ENCODE measurements at places on chromosomes 12 and 14.

GRCh38 chr14:68140076-68140741 lies 320.6 kb downstream of the RAD51B start:
- DNase-seq, result peak; percentile 100

GRCh38 chr14:90968025-90968424 lies 92.4 kb downstream of the RPS6KA5 start:
- no peak for DNase-seq

- DNase-seq, result no peak
Measured at GRCh38 chr12:127153996-127154395, 1113.0 kb upstream of the TMEM132C start.

GRCh38 chr12:7130701-7131501 lies 730 bp downstream of the CLSTN3 start:
- peak; percentile 40 for DNase-seq

DNA sequence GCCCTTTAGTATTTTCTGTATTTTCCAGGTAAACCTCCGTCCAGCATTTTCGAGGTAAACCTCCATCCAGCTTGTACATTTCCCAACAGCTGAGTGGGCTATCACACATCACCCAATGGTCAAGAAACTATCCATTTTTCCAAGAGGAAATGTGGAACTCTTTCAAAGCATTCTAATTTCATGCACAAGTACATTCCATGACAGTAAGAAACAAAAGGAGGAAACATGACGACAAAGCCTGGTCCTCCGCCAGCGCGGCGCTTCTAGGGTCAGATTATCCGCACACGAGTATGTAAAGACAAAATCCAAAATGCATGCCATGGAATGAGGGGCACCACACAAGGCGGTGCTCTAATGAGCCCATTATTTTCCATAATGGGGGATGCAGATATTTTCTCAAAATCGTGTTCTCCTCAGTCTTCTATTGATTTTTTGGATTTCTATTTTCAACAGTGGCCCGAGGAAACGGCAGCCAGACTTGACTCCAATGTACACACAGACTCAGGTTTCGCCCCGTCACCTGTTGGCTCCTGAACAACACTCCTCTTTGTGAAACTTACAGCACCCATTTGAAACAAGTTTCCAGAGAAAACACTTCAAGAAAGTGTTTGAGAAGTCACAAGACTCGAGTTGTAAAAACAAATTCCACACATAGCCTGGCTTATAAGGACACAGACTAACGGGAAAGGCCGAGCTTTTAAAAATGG lies 107.4 kb downstream of the PRICKLE1 start:
- peak; percentile 45 for DNase-seq

GRCh38 chr14:98685725-98686124 lies 586.3 kb downstream of the BCL11B start:
- DNase-seq, result no peak

- peak; percentile 98 for DNase-seq
Measured at GRCh38 chr14:75660630-75661498, at the start of the genes ERG28 and TTLL5. Gene ERG28 (minus strand): TSS chr14:75660876. CDS start chr14:75657502, 3,374 bp downstream. Gene TTLL5 (plus strand): TSS chr14:75661246. CDS start chr14:75663150, 1,904 bp downstream.

DNA sequence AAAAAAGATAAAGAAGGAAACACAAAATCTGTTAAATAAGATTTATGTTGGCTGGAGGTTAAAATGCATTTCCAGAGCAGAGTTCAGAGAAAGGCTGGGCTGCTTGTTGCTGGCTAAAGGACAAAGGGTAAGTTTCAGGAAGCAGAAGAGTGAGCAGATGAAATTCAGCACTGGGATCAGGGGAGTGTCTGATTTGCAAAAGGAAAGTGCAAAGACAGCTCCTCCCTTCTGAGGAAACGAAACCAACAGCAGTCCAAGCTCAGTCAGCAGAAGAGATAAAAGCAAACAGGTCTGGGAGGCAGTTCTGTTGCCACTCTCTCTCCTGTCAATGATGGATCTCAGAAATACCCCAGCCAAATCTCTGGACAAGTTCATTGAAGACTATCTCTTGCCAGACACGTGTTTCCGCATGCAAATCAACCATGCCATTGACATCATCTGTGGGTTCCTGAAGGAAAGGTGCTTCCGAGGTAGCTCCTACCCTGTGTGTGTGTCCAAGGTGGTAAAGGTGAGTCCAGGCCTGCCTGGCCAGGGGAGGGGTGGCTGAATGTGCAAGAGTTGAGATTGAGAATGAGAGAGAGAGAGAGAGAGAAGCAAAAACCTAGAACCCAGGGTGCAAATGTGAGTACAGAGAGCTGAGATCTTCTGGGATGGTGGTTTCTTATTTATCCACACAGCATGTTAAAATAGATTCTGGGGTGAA lies at the start of gene OAS1:
TSS of gene OAS1 (plus strand) at position 251 of the 703 bp plus-strand sequence. CDS start at position 329, 78 bp downstream.
- DNase-seq, result peak; percentile 50

DNA sequence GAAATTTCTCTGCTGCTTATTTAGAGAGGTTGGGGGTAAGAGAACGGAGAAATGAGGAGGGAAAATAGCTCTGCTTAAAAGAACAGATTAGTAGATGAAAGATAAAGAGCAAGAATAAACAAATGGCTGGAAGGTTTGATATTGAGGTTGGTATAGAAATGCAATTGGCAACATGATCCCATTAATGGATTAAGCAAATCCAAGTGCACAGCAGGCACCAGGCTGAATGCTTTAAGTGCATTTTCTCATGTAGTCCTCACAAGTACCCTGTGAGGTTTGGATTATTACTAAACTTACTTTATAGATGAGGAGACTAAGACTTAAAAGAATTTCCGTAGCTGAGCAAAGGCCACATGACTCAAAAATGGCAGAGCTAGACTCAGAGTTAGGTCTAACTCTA lies 76.9 kb upstream of the ATF1 start:
- no peak for DNase-seq

- DNase-seq, result no peak
Measured at GRCh38 chr12:127998988-127999387, 268.0 kb upstream of the TMEM132C start.

DNA sequence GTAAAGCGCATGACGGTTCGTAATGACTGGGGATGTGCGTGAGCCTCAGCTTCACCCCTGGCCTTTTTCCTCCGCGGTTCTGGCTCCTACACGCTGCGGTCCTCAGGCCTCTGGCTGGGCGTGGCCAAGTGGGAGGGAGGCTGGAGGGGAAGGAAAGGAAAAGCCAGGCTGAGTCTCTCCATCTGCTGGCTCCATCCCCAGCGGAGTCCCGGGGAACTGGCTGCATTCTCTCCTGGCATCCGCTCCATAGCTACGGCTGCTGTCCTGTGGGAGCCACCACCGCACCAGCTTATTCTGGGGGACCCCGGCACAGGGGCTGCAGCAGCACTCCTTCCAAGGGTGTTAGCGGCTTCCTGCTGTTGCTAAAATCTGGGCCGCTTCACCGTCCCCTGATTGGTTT lies 68.2 kb upstream of the SLC24A4 start:
- peak; percentile 7 for DNase-seq

GRCh38 chr12:118044577-118044976 lies 16.4 kb downstream of the WSB2 start:
- DNase-seq, result no peak

DNA sequence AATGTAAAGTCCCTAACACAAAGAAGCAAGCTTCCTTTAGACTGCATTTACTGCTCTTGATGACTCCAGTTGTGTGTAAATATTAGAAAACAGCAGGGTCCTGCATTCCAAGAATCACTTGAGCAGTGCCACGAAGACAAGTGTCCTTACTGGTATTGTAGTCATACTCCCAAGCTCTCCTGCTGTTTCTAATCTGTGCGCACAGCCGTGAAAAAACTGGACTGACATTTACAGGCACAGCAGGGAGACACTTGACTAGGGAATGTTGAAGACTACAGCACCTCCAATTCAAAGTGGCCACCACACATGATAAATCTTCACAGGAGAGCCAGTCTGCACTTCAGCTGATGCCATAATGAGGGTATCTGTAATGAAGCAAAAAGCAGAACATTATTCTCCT lies 91.4 kb downstream of the VRK1 start:
- DNase-seq, result no peak

- DNase-seq, result no peak
Measured at GRCh38 chr14:101719045-101719645, 42.4 kb upstream of the PPP2R5C start.

- DNase-seq, result no peak
Measured at GRCh38 chr12:94663071-94663470, 12.7 kb upstream of the TMCC3 start.

- no peak for DNase-seq
Measured at GRCh38 chr12:90953956-90954421, 987 bp downstream of the CCER1 start.

GRCh38 chr14:37384870-37385596 lies 187.3 kb downstream of the MIPOL1 start:
- no peak for DNase-seq

- no peak for DNase-seq
Measured at GRCh38 chr14:68139431-68140075, 320.0 kb downstream of the RAD51B start.

- peak; percentile 83 for DNase-seq
Measured at GRCh38 chr12:48795550-48796455, 6.9 kb upstream of the ADCY6 start.

DNA sequence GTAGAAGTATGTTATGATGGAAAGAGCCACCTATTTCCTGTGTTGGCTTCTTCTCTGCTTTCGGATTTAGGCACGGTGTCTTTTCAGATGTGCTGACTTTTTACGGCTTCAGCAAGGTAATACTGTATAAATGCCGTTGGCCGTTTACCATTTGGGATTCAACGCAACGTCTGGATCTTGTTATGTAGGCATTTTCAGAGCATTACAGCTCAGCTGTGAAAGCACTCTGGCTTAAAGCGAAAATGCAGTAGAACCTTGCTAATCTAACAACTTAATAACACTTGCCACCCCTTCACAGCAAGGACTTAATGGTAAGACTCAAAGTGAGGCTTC lies 229.9 kb downstream of the EFCAB11 start:
- DNase-seq, result peak; percentile 21

DNA sequence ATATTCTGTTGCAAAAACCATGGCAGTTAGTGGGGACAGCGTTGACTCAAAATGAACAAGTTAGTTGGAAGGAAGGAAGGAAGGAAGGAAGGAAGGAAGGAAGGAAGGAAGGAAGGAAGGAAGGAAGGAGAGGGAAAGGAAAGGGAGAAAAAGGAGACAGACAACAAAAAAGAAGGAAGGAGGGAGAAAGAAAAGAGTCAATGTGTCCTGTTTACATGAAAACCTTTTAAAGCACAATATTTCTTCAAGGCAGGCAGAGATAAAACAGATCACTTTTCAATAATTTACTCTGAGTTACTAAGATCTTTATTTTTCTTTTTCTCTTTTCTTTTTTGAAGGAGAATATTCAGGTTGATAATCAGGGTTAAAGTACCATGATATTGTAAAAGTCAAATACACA lies 99.4 kb downstream of the CCER1 start:
- no peak for DNase-seq

GRCh38 chr12:532908-533565 lies 73.3 kb downstream of the B4GALNT3 start:
- peak; percentile 47 for DNase-seq

GRCh38 chr12:130859161-130859560 lies 12.7 kb upstream of the RAN start:
- no peak for DNase-seq

- no peak for DNase-seq
Measured at GRCh38 chr14:20714593-20715250, 26.2 kb downstream of the ANG start.

- DNase-seq, result peak; percentile 63
Measured at GRCh38 chr12:48078901-48079300, 27.0 kb downstream of the SENP1 start.

DNA sequence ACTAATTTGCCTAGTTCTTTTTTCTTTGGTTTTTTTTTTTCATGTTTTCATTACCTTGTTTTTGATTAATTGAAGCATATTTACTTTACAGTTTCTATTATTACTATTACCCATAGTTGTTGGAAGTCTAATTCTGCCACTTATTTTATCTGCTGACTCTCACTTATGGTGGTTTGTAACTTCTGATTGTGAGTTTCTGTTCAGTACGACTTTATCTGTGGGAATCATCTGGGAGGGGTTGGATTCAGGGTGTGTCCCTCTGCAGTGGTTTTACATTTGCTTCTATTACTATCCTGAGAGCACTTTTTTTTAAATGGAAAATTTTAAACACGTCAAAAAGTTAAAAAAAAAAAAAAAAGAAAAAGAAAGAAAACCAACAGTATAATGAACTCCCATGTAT lies 26.4 kb upstream of the SOS2 start:
- peak; percentile 37 for DNase-seq

- DNase-seq, result no peak
Measured at GRCh38 chr14:24744641-24745040, 110.7 kb upstream of the GZMB start.

GRCh38 chr14:100256339-100256895 lies 17.5 kb downstream of the YY1 start:
- DNase-seq, result no peak

DNA sequence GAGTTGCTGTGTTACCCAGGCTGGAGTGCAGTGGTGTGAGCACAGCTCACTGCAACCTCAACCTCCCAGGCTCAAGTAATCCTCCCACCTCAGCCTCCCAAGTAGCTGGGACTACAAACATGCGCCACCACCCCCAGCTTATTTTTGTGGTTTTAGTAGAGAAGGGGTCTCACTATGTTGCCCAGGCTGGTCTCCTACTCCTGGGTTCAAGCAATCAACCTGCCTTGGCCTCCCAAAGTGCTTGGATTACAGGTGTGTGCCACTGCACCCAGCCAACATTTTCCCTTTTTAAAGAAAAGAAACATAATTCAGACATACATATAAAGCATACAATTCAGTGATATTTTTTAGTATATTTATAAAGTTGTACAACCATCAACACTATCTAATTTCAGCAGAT lies 44.4 kb downstream of the RESF1 start:
- no peak for DNase-seq

DNA sequence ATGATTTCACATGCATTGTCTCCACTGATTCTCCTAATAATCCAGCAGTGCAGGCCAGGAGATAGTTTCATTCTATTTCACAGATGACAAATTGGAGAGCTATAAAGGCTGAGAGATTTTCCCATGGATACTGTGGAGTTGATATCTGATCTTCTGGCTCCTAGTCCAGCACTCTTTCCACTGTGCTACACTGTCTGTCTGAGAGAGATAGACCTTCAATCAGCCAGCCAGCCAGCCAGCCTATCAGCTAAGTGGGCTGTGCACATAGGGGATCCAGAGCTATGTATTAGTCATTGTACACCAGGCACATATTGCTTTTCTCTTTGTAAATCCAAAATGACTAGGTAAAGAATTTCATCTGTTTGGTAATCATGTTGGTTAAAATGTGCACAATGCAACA lies 91.8 kb upstream of the ATP2B1 start:
- no peak for DNase-seq

- no peak for DNase-seq
Measured at GRCh38 chr12:130968611-130969010, 14.9 kb downstream of the ADGRD1 start.

GRCh38 chr12:117272690-117273089 lies 82.4 kb upstream of the FBXO21 start:
- no peak for DNase-seq

DNA sequence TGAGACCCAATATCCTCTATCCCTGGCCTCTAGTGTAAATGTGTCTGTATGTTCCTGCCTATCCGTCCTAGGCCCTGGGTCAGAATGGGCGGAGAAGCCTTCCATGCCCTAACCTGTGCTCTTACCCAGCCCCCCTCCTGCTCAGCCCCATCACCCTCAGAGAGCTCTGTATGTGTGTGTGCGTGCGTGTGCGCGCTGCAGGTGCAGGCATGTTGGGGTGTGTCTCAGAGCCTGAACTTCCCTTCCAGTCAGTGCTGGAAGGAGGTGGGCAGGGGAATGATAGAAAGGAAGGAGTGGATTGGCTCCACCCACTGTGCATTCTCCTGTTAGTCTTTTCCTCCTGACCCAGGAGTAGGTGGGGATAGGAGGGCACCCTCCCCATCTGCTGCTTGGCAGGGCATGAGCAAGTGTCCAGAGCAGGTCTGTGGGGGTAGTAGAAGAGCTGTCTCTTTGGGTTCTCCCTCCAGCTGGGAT lies 7.2 kb downstream of the NAB2 start:
- no peak for DNase-seq
